ENCODE measurements at places on chromosomes 16 and 17.

GRCh38 chr17:75854101-75854748 is 910 bp downstream of the WBP2 start:
- DNase-seq: peak; percentile 58

DNA sequence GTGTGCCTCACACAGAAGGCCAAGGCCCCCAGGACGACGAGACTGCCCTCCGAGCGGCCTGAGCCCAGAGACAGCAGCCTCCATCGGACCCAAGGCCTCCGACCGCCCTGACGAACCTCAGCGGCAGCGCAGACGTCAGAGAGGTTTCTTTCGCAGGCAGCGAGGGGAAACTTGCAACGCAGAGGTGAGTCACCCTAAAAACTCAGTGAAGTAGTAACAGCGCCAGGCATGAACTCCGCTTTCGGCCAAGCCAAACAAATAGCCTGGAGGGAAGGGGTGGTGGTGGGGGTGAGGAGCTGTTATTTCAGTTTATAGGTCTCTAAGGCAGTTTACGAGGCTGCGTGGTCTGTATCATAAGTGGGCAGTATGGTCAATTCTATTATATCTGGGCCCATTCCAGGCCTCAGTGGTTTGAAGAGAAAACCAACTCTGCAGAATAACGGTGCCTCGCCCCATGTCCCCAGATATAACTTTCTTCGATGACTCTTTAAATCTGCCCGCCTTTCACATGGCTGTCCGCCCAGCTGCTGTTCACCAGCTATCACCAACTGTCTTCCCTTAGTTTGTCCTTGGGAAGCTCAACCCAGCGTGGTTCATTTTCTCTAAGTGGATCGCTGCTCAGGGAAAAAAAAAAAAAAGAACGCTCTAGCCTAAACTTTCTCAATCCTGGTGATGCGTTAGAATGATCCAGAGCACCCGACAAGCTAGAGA is 43.5 kb upstream of the FOXF1 start:
- DNase-seq: no peak

- DNase-seq: no peak
These were observed 32.7 kb downstream of the NFATC3 start for GRCh38 chr16:68117884-68118283.

- DNase-seq: no peak
These were observed 80.8 kb downstream of the ZDHHC7 start for GRCh38 chr16:84930298-84931106.

- no peak for DNase-seq
These were observed 885 bp downstream of the CNTNAP4 start for GRCh38 chr16:76278086-76278485.

- DNase-seq: no peak
These were observed 156.4 kb downstream of the KATNIP start for GRCh38 chr16:27706156-27706865.

DNA sequence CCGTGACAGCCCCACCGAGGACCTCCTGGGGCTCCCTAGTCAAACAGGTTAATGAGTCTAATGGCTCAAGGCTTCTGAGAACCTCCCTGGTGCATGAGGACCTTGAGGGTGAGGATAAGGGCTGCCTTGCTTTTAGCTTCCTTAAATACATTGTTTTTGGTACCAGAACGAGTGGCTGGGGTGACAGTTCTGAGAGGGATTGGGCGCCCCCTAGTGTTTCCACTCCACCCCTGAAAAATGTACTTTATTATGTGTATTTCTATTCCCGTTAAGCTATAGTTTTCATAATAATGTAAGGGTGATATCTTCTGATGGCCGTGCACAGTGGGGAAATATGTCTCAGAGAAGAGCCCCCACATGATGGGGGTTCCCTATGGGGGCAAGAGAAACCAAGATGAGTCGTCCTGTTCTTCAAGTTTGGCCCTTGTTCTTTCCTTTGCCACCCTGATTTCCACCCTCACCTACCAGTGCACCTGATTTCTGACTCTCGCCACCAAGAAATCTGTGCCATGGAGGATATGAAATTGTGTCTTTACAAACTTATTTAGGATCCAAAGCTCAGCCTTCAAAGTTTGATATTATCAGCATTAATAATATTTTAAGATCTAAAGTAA is 14.5 kb upstream of the VWA3A start:
- DNase-seq: peak; percentile 35

GRCh38 chr16:88489163-88489741 is 36.2 kb downstream of the ZFPM1 start:
- no peak for DNase-seq

GRCh38 chr17:15886804-15887203 is 58.1 kb upstream of the ADORA2B start:
- DNase-seq: no peak

DNA sequence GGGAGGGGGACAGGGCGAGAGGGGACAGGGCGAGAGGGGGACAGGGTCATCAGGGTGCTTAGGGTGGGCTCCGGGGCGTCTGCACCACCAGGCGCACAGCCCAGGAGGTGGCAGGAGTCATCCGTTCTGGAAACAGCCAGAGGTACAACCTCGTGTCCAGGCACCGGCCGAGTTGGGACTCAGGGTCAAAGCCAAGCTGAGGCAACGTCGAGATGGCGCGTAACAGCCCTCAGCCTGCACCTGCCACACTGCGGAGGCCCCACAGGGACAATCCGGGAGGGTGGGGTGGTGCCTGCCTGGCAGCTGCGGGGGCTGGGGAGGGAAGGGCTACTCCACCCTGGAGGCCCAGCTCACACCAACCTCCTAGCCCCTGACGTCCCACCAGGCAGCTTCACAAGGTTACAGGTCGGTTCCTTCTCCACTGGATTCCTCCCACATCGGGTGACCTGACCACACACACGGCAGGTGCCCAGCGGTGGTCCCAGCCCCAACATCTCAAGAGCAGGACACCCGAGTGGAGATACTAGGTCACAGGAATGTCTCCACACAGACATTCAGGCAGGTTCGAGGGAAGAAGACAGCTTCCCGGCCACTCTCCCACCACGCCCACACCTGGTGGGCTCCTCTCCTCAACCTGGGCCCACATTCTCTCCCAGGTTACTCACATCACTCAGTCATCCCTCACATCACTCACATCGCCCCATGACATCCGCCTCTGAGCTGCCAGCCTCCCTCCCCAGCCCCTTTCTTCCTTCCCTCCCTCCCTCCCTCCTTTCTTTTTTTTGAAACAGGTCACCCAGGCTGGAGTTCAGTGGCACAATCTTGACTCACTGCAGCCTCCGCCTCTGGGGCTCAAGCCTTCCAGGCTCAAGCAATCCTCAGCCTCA is 47.3 kb downstream of the RPH3AL start:
- DNase-seq: no peak
